ENCODE measurements at places on chromosomes 2 and 18.

- no peak for DNase-seq
Measured at GRCh38 chr2:71503837-71504236, 50.5 kb downstream of the DYSF start.

DNA sequence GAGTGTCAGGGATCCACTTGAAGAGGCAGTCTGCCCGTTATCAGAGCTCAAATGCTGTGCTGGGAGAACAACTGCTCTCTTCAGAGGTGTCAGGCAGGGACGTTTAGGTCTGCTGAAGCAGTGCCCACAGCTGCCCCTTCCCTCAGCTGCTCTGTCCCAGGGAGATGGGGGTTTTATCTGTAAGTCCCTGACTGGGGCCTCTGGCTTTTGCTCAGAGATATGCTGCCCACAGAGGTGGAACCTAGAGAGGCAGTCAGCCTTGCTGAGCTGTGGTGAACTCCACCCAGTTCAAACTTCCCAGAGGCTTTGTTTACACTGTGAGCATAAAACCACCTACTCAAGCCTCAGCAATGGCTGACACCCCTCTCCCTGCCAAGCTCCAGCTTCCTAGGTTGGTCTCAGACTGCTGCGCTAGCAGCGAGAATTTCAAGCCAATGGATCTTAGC, 38.1 kb downstream of the PLEK start:
- DNase-seq = no peak

DNA sequence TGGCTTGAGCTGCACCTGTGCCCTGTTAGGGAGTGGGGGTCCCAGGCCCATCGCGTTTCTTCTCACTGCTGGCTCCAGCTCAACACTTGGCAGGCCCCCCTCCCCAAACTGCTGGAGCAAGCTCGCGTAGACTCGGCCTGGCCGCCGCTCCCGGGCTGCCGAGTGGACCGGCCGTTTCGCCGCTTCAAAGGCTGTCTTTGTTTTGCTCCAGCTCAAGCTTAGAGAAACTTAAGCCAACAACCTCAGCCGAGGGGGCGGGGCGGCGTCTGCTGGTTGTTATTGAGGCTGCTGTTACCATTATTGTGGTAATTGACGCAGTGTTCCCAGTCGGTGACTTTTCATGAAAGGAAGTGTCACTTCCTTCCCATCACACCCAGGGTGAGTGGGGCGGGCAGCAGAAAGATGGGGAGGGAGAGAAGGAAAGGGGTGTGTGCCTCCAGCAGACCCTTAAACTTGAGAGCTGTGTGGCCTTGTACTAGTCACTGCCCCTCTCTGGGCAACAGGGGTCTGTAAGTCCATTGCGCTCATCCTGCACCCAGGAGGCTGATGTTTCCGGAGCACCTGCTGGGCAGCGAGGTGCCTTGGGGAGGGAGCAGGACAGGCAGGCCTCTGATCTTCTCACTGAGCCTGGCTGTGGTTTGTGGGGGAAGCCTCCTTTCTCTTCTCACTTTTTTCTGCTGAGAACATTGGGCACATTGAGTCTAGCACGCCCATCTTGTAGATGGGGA, 2.1 kb downstream of the ARID5A start:
- DNase-seq = no peak

GRCh38 chr2:176137252-176137580, 7.7 kb downstream of the HOXD8 start:
- no peak for DNase-seq

DNA sequence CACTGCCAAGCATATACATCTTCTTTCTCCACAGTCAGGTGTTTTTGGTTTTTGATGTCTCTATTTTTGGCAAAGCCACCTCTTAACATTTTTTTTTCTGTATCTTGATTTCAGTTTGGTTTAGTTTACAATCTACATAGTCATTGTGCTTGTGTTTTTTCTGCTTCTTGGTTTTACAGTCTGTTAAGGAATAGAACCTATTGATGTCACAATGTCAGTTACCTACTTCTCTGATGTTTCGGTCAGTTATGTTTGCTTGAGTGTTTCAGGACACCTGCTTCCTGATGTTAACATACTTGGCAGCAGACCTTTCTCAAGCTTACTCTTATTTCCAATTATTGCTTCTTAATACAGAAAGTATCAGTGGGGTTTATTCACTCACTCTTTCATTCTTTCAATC, 253.3 kb downstream of the SPAG16 start:
- DNase-seq = no peak

GRCh38 chr18:11518788-11519685, 90.4 kb upstream of the SLC35G4 start:
- DNase-seq = peak; percentile 12

DNA sequence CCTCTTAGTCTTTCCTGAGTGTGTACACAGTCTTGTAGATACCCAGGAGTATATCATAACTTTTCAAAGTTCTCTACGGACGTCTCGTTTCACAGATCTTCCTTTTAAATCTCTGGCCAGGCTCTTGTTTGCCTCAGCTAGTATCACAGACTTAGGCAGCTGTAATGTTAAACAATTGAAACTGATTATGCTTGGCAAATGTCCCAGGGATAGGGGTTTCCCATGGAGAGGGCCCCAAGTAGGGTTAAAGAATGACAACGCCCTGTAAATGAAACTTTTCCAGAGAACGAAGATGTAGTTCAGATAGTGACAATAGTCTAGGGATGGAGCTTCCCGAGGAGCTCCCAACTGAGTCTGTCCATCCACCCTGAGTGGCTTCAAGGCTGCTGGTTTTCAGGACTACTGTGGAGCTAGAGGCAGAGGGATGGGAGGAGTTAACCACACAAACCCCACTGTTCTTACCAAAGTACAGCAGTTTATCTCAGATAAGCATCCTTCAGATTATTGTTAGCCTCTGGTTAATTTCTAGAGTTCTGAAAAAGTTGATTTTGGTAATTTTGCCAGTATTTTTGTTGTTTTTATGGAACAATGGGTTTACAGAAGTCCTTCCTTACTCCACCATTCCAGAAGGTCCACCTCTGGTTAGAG, 9.1 kb downstream of the NEURL3 start:
- DNase-seq = no peak

GRCh38 chr2:120399889-120400240, 53.9 kb downstream of the INHBB start:
- DNase-seq = no peak

DNA sequence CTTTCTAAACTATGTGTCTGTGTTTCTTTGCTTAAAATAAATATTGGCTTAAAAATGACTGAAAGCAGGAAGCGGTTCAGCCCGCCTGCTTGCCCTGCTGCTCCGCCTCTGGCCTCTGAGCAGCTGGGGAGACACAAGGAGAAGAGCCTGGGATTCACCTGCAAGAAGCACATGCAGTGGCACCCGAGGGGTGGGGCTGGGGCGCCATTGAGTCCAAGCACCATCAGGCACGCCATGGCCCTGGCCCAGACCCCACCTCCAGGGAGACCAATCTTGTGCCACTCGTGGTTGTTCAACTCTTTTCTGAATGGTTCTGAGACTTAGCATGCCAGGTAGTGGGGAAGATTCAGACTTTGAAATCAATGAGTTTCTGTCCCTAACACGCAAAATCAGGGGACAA, 495.5 kb upstream of the MYT1L start:
- no peak for DNase-seq

GRCh38 chr2:239255628-239256349, 145.0 kb downstream of the HDAC4 start:
- no peak for DNase-seq

- no peak for DNase-seq
Measured at GRCh38 chr2:9101763-9102425, 98.4 kb upstream of the MBOAT2 start.

- peak; percentile 1 for DNase-seq
Measured at GRCh38 chr2:177338177-177338721, 54.3 kb upstream of the AGPS start.

- no peak for DNase-seq
Measured at GRCh38 chr2:8306530-8307351, 375.1 kb upstream of the ID2 start.

- DNase-seq = peak; percentile 13
Measured at GRCh38 chr2:200863782-200864175, 679 bp downstream of the CLK1 start.

GRCh38 chr2:46010925-46011490, 286.2 kb upstream of the EPAS1 start:
- DNase-seq = peak; percentile 12

DNA sequence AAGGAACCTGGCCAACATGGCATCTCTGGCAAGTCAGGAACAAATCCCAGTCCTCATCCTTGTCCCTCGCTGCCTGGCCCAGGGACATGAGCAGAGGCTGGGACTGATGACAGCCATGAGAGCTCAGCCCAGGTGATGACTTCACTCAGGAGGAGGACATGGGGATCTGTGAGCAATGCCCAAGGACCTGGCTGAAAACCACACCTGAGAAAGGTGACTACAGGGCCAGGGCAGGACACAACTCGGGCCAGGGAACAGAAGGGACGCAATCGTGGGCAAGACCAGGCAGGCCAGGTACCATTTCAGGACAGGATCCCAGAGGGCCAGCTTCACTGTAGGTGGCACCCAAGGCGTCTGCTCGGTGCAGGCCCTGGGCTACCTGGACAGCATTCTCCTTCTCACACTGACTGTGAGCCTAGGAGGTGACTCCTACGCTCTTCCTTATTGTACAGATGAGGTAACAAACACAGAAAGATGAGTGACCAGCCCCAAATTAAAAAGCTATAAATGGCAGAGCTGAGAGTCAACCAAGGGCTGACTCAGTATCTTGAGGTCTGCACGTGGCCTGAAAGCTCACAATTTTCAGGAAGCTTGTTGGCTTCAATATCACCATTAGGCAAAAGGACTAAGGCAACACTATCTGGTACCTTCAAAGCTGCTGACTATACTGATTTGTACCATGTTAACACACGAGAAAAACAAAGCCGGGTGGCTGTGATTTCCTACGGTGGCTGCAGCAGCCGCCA, 141.1 kb downstream of the EIPR1 start:
- DNase-seq = no peak

- DNase-seq = no peak
Measured at GRCh38 chr2:63408530-63408929, 179.7 kb downstream of the WDPCP start.

DNA sequence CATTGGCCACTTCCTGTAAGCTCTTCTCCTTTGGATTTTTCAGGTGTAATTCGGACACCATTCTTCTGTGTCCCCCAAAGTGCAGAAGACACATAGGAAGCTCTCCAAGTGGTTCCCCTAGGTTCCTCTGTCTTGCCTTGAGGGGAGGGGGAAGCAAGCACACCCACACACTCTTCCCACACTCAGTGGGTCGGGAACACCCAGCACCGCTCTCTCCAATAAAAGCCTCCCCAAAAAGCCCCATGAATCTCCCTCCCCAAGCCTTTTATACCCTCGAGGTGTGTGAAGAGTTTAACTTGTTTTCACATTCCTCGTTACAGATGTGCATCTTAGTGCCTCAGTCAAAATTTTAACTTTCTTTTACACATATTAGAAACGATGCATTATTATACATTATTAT, 9.9 kb upstream of the TMEM237 start:
- DNase-seq = no peak

DNA sequence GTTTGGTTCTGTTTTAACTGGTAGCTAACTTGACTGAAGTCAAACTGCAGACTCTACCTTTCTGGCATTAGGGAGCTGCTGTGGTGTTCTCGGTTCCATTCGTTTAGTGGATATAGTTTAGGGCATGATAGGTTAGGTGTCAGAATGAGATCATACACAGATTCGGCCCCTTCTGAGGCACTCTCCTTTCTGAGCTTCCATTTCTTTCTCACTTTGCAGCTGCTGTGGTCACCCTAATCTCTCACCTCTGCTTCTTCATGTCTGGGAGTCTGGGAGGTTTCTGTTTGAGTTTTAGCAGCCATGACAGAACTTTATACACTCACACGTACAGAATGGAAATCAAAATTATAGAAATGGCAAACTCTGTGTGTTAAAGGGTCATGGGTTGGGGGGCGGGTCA, 122.8 kb downstream of the ATP9B start:
- no peak for DNase-seq

- peak; percentile 59 for DNase-seq
Measured at GRCh38 chr2:181891966-181892798, 652 bp downstream of the ITPRID2 start.

- peak; percentile 47 for DNase-seq
Measured at GRCh38 chr2:57461624-57462023, 585.0 kb upstream of the VRK2 start.

- no peak for DNase-seq
Measured at GRCh38 chr18:41153871-41154270, 801.2 kb upstream of the PIK3C3 start.

GRCh38 chr2:186603286-186603685, 13.4 kb downstream of the ITGAV start:
- no peak for DNase-seq

DNA sequence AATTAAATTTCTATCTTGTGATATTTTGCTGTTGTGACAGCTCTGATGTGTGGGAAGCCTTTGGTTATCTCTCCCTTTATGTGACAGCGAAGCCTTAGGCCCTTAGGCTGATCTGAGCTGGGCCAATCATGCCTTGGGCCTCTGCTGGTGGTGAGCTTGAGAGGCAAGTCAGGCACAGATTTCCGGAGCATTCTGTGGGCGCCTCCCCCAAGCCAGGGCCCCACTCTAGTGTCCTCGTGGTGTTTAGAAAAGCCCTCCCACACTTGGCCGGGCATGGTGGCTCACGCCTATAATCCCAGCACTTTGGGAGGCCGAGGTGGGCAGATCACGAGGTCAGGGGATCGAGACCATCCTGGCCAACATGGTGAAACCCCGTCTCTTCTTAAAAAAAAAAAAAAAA, 239.8 kb downstream of the SH3RF3 start:
- DNase-seq = no peak

DNA sequence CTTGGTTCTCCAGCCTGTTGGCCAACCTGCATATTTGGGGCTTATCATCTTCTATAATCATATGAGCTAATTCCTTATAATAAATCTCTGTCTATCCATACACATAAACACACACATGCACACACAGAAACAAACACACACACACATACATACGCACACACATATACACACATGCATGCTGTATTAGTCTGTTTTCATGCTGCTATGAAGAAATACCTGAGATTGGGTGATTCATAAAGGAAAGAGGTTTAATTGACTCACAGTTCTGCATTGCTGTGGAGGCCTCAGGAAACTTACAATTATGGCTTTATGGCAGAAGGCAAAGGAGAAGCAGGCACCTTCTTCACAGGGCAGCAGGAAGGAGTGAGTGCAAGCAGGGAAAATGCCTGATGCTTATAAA, 707.4 kb upstream of the CDH2 start:
- DNase-seq = no peak

DNA sequence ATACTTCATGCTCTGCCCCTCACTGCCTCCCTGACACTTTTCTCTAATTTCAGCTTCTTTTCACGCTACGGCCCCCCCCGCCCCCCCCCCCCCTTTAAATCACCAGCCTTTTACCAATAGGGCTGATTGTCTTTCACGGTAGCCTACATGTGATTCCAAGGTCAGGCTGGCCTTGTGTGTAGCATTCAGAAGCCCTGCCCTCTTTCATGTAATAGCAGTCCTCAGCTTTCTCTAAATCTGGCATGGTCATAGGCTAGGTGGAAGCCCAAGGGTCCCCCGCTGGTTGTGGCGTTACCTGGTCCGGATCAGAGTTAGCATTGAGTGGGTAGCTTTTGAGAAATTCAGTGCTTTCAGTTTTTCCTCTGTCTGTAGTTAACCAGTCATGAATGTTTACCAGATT, 281.8 kb downstream of the ALPK2 start:
- no peak for DNase-seq
